ENCODE measurements at places on chromosomes 11 and 22.

DNA sequence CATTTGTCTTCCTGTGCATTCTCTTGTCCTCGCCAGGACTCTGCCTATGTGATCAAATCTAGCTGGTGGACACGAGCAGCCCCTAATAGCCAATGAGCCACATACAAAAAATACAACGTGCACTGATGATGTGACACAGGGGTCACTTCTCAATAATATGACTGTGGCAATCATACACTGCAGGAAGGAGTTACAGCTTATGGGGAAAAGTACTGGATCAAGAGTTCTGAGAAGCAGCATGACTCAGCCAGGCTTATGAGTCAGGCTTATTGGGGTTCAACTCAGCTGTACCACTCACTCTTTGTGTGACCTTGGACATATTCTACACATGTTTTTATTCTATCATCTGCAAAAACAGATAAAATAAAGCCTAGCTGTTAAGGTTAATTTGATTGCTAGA, 889.4 kb upstream of the TENM4 start:
- DNase-seq: no peak

- DNase-seq: no peak
Measured at GRCh38 chr22:50220603-50221409, 20.0 kb downstream of the SELENOO start.

DNA sequence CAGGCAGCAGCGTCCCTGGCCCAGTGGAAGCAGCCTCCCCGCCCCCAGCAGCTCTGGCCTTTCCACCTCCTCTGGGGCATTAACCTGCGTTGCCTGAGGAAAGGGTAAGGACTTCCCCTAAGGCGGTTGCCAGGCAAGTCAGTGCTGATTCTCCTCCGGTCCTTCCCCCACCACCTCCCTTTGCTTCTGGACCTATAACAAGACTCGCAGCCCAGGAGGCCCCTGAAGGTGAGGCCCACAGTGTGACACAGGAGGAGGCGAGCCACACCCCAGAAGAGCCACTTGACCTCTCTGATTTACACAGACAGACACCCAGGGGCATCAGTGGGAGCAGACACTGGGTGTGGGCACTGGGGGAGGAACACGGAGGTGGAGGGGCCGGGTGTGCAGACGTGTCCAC, 35.4 kb downstream of the ASCL2 start:
- DNase-seq: no peak

- DNase-seq: no peak
Measured at GRCh38 chr11:110711448-110711775, 825 bp downstream of the ARHGAP20 start.

DNA sequence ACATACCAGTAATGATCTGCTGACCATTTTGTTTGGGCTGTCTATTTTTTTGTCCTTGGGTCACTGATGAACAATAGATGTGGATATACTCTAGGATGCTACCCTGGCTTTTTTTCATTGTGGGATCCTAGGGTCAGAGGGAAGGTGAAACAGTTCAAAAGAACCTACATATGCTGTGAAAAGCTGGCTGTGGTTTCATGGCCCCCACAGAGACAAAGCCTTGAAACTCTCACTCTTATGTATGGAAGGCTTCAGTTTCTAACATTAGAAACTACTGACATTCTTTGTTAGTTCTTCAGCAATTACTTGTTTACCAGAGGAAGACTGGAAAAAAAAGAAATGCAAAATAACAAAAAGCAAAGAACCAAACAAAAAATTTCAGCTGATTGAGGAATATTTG, 250.7 kb downstream of the FAT3 start:
- DNase-seq: no peak

DNA sequence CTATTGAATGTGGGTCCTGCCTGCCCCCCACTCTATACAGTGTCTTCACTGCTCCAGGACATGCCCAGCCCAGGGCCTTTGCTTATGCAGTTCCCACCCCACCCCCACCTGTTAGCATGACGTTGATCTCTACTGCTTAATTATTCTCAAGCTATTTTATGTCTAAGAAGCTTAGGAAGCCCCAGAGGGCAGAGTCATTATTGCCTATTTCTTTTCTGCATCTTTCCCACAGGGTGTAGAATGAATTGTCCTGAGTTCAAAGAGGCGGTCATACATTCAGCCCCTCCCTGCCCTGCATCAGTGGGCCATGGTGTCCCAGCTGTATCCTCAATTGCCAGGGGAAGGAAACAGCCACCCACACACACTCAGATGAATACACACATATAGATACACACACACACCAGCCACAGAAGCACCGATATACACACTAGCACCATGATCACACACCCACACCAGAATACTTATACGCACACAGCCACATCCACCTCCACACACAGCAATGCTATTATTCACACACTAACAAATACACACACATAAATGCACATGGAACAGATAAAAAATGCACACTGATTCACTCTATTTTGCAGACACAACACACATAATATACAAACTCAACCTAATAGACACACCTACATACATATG, 1.5 kb downstream of the PDE2A start:
- no peak for DNase-seq

- DNase-seq: peak; percentile 94
Measured at GRCh38 chr11:61967116-61967923, at the start of gene FTH1. Gene FTH1, minus strand, starts transcription at chr11:61967634. Its CDS starts 209 bp downstream, at chr11:61967425.

- no peak for DNase-seq
Measured at GRCh38 chr22:38837414-38837928, 6.4 kb downstream of the NPTXR start.

- DNase-seq: no peak
Measured at GRCh38 chr22:48440176-48440575, 1387.5 kb downstream of the BRD1 start.

GRCh38 chr11:8709002-8709672, 26.5 kb downstream of the RPL27A start:
- no peak for DNase-seq

- DNase-seq: no peak
Measured at GRCh38 chr11:35232891-35233330, 93.9 kb downstream of the CD44 start.

GRCh38 chr11:27806122-27806521, 105.9 kb upstream of the BDNF start:
- no peak for DNase-seq

- no peak for DNase-seq
Measured at GRCh38 chr22:47191671-47192650, 429.5 kb downstream of the TBC1D22A start.

DNA sequence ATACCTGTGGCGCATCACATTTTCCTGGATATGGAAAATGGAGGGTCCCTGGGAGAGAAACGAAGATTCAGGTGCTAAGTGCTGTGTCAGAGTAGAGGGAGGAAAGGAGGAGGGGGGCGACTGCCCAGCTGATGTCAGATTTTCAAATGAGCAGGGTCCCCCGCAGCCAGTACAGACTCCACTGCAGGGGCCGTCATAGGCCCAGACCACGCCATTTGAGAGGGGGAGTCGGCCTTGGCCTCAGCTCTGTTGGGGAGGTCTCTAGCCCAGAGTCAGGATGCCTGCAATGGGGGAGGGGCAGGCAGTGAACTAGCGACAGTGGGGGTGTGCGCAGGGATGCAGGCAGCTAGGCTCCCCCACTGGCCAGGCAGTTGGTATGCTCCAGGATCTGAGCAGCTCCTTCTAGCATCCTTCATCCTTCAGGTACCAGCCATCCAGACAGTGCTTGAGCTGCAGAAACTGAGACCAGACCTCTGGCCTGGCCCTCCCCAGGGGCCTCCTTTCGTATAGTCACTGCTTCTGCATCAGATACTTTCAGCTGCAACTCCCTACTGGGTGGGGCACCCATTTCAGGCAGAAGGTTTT, at the start of the genes BSCL2 and GNG3:
Gene BSCL2, minus strand, starts transcription at position 148 of the 585 bp plus-strand sequence. CDS start 229 bp downstream, outside the sequence.
Gene GNG3, plus strand, starts transcription at position 400 of the 585 bp plus-strand sequence. CDS start 620 bp downstream, outside the sequence.
- DNase-seq: no peak

DNA sequence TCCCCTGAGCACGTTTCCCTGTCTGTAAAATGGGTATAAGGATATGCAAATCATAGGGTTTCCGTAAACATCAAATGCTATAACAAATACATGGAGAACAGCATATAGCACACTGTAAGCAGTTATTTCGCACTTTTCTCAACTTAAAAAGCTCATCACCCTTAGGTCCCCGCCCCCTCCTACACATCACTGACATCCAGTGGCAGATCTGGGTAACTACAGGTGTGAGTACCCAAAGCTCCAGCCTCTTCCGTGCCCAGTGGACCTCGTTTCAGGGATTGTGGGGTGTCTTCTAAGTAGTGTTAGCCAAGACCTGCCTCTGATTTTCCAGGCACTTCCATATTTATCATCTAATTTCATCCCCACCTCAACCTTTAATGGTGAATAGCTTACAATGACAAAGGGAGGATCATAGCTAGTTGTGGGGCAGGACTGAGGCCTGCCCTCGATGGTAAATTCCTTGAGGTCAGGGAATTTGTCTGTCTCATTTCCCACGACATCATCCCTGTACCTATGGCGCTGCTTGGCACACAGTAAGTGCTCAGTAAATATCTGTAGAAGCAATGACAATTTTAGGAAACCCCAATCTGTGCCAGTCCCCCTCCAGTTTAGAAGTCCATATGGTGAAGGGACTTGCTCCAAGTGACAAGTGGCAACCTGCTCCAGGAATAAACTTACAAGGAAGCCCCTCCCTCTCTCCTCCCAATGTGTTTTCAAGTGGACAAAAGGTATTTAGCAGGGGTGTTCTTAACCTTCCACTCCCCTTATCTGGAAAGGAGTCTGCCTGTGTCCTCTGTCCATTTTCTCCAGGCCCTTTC, 340.5 kb downstream of the TENM4 start:
- no peak for DNase-seq

DNA sequence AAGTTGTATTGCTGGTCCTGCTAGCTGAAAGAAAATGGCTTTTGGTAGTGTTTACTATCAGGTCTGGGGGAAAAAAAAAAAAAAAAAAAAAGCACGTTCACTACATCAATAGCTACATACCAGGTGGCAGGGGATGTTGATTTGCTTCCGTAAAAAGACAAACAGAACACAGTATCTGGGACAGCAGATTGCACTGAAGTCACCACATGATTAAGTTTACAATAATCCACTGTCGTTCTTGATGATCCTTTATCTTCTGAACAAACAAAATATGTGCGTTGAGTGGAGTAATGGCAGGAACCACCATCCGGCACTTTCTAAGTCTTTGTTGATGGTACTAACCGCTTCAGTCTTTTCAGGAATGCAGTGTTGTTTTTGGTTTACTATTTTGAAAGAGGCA, 48.7 kb downstream of the DDX6 start:
- no peak for DNase-seq

GRCh38 chr11:102005306-102005705, 41.9 kb upstream of the CFAP300 start:
- DNase-seq: no peak

DNA sequence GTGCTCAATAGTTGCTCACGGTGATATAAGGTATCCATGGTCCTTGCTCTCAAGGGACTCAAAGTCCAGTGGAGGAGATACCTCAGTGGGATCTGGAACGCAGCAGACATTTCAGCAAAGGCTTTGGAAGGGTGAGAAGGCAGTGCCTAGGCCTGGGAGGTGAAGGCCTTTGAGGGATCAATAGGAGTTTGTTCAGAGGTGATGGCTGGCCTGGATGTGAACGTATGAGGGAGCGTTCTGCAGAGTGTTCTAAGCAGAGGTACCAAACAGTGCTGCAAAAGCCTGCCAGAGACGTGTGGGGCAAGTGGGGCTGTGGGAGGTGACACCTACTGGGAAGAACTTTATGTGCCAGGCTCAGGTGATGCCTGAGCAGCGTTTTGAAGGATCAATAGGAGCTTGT, 7.4 kb upstream of the MB start:
- DNase-seq: no peak

- DNase-seq: no peak
Measured at GRCh38 chr22:39805117-39805516, 88.4 kb downstream of the ENTHD1 start.

- no peak for DNase-seq
Measured at GRCh38 chr11:64027651-64028397, 7.9 kb upstream of the FLRT1 start.

GRCh38 chr11:105960252-105961245, 61.5 kb downstream of the MSANTD4 start:
- no peak for DNase-seq

- DNase-seq: no peak
Measured at GRCh38 chr11:12800871-12801270, 126.7 kb downstream of the TEAD1 start.

DNA sequence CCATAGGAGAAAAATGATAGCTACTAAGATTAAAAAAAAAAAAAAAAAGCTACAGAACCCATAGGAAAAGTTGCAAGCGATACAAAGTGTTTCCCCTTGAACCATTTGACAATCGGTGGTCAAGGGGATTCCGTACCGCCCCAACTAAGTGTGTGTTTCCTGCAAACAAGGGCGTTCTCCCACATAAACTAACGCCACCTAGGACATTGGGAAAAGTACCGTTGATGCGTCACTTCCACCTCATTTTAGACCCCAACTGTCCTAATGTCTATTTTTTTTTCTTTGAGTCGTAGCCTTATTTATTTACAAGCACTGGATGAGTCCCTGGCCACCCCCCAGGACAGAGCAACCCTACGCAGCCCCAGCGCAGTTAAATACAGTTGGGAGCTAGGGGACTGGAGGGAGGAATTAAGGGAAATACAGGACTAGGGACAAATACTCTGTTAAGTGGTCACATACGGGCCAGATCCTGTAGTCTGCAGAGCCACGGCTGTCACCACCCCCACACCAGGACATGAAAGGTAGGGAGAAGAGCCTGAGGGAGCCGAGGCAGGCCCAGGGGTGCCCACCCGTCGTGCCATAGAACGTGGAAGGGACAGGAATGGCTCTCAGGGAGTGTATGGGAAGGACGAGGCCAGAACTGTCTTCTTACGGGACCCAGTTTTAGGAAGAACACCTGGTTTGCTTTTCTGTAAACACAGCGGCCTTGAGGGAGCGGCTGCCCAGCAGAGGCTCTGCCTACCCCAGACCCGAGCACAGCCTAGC, 19.0 kb downstream of the EIF1AD start:
- DNase-seq: no peak

Data from CD4-positive, alpha-beta T cell treated with Interleukin-4 for 1 hour (primary cell).